ENCODE measurements at places on chromosomes 7 and 10. TPM values are rescaled to one million over a fixed set of nuclear protein-coding genes. Genes with fewer than 3 reads are reported as not detected.

Gene STK32C
- total RNA-seq: 10.5 TPM

Gene PKD2L1
- not detected for total RNA-seq

Gene STARD3NL
- total RNA-seq: 28.8 TPM

Gene SLC18A3
- not detected for total RNA-seq

Gene PODXL
- total RNA-seq: 3.7 TPM

Gene CRYGN
- 0.10 TPM for total RNA-seq

Gene TMEM213
- not detected for total RNA-seq

Gene TAS2R41
- not detected for total RNA-seq

Gene PIK3CG
- total RNA-seq: 0.39 TPM

Gene ADGRA1
- total RNA-seq: not detected

Gene GNAT3
- not detected for total RNA-seq

Gene CCL26
- not detected for total RNA-seq

Gene INMT
- total RNA-seq: 220 TPM

Gene KIF11
- total RNA-seq: 3.2 TPM

Gene GPR15LG
- total RNA-seq: not detected

Gene ZCCHC24
- 88.7 TPM for total RNA-seq

Gene TUBB8
- total RNA-seq: not detected

Gene ZNF117
- total RNA-seq: 7.7 TPM

Gene NUTM2B
- 1.3 TPM for total RNA-seq

Gene POLR2J2
- total RNA-seq: 2.1 TPM

Gene PAX4
- total RNA-seq: not detected

Gene P4HA1
- total RNA-seq: 153 TPM

Gene CEP55
- 2.2 TPM for total RNA-seq

Gene GRID1
- 0.12 TPM for total RNA-seq

Gene FRAT1
- total RNA-seq: 1.8 TPM

Gene C10orf62
- total RNA-seq: not detected

Gene ZC3HAV1
- 38.2 TPM for total RNA-seq

Gene MRPL32
- 54.7 TPM for total RNA-seq

Gene WNT8B
- not detected for total RNA-seq

Gene NPSR1
- not detected for total RNA-seq

Gene UTF1
- total RNA-seq: not detected

Gene POR
- total RNA-seq: 89.7 TPM

Gene UPK3BL2
- 3.1 TPM for total RNA-seq

Gene TUBAL3
- total RNA-seq: not detected

Gene ADCYAP1R1
- 0.69 TPM for total RNA-seq

Gene TLX1
- total RNA-seq: not detected

Gene LGI1
- not detected for total RNA-seq

Gene LLCFC1
- not detected for total RNA-seq

Gene SEPTIN14
- not detected for total RNA-seq

Gene NRP1
- total RNA-seq: 364 TPM

Gene ZNF655
- 36.0 TPM for total RNA-seq

Gene LIPJ
- not detected for total RNA-seq

Gene ELN
- total RNA-seq: 20.8 TPM

Gene CUBN
- total RNA-seq: 1.4 TPM

Gene OR2A5
- not detected for total RNA-seq

Gene ZNF783
- 7.3 TPM for total RNA-seq

Gene PRXL2A
- 13.2 TPM for total RNA-seq

Gene NRCAM
- total RNA-seq: 26.5 TPM

Gene OR2A42
- total RNA-seq: not detected

Gene UPK3B
- total RNA-seq: not detected

Measured in cardiac ventricle fibroblast (primary cell).